ENCODE measurements at places on chromosomes 3 and 15.
A peak's percentile ranks its signal among the peaks of the same experiment; 100 is the strongest.

DNA sequence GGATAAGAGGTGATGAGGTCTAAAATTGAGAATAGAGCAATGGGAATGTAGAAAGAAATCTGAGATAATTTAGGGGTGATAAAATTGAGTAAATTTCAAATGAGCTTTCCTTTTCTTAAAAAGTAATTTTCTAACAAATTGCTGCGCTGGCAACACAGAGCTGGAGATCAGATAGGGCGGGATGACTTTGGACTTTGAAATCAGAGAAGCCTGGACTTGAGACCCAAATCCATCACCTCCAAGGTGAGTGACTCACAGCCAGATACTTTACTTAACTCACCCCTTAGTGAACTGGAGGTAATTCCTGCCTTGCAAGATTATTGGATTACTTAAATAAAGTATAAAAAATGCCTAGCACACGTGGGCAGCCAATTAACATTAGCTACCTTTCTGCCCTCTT lies 80.8 kb downstream of the P2RY1 start:
- no peak for DNase-seq

GRCh38 chr3:126952261-126952982 lies 30.5 kb upstream of the PLXNA1 start:
- no peak for DNase-seq

- peak; percentile 61 for DNase-seq
Measured at GRCh38 chr3:50584391-50584790, 15.1 kb downstream of the HEMK1 start.

DNA sequence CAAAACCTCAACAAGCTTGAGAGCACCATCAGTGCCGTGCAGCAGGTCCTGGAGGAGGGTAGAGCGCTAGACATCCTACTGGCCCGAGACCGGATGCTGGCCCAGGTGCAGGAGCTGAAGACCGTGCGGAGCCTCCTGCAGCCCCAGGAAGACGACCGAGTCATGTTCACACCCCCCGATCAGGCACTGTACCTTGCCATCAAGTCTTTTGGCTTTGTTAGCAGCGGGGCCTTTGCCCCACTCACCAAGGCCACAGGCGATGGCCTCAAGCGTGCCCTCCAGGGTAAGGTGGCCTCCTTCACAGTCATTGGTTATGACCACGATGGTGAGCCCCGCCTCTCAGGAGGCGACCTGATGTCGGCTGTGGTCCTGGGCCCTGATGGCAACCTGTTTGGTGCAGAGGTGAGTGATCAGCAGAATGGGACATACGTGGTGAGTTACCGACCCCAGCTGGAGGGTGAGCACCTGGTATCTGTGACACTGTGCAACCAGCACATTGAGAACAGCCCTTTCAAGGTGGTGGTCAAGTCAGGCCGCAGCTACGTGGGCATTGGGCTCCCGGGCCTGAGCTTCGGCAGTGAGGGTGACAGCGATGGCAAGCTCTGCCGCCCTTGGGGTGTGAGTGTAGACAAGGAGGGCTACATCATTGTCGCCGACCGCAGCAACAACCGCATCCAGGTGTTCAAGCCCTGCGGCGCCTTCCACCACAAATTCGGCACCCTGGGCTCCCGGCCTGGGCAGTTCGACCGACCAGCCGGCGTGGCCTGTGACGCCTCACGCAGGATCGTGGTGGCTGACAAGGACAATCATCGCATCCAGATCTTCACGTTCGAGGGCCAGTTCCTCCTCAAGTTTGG lies 60.8 kb upstream of the CCR4 start:
- DNase-seq, result no peak

DNA sequence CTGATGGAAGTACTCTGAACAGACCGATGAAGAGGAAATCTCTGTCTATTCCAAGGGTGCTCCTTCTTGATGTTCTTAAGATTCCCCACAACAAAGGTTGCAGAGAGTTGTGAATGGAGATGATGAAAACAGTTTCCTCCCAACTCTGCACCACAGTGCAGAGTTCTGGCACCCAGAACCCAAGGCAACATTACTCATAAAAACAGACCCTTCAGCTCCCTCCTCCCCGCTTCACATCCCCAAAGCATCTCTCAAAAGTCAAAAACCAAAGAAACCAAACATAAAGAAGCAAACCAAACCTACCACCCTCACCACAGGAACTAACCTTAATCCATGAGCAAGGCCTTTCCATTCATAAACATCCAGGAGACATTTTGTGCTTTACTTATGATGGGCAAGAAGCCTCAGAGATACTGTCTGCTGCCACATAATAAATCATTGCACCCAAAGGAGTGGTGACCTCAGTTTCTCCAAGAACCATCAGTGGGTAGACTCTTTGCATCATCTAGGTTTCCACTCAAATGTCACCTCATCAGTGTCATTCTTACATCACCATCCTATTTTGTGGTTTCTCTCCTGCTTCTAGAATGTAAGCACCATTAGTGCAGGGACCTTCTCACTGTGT lies 13.2 kb downstream of the PCOLCE2 start:
- DNase-seq, result no peak

- DNase-seq, result no peak
Measured at GRCh38 chr3:14411166-14411526, 8.7 kb downstream of the SLC6A6 start.

DNA sequence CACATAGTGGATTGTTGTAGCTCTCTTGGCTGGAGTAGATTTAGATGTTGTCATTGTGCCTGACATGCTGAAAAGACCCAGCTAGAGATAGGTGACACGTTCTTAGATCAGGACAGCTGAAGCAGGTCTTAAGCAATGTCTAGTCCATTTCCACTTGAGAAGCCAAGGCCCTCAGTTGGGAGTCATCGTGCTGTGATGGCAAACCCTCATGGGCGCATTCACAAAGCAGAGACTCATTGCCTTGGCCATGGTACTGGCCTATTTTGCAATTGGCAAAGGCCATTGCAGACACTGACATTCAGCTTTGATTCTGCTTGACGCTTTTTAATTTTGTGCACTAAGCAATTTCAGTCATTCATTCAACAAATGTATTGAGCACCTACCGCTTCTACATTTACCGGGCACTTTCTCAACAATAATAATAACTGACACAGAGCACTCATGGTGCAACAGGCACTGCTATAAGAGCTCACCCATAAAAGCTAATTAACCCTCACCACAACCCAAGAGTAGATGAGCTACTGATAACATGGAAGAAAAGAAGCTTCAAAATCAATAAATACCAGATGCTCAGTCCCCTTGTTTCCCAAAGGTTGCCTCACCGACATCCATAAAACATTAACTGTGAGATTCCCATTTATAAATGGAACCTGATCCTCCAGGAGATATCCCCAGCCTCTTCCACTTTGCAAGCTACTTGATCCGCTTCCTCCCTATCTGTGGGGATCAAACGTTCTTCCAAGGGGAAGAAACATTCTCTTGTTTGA lies 200.1 kb downstream of the TLE3 start:
- DNase-seq, result no peak

GRCh38 chr15:93028632-93029213 lies 60.3 kb downstream of the RGMA start:
- DNase-seq, result peak; percentile 75

DNA sequence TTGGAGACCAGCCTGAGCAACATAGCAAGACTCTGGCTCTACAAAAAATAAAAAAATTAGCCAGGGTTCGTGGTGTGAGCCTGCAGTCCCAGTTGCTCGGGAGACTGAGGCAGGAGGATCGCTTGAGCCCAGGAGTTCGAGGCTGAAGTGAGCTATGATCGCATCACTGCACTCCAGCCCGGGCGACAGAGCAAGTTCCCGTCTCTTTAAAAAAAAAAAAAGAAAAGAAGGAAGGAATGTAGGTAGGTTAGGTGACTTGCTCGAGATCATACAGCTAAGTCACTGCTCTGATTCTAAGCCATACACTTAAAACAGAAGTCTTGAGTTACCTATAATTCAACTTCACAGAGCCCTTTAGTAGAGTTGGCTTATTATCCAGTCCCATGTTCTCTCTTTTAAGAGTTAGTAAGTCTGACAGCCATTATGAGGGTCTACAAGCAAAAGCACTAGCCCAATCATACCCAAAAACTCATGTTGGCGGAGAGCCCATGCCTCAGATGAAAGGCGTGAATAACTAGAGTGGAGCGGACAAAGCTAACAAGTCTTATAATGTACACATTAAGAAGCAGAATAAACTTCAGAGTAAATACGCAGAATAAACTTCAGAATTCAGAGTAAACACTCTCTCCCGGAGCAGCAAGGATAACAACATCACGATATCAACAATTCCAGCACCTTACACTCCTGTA lies 768 bp downstream of the AAGAB start:
- no peak for DNase-seq

DNA sequence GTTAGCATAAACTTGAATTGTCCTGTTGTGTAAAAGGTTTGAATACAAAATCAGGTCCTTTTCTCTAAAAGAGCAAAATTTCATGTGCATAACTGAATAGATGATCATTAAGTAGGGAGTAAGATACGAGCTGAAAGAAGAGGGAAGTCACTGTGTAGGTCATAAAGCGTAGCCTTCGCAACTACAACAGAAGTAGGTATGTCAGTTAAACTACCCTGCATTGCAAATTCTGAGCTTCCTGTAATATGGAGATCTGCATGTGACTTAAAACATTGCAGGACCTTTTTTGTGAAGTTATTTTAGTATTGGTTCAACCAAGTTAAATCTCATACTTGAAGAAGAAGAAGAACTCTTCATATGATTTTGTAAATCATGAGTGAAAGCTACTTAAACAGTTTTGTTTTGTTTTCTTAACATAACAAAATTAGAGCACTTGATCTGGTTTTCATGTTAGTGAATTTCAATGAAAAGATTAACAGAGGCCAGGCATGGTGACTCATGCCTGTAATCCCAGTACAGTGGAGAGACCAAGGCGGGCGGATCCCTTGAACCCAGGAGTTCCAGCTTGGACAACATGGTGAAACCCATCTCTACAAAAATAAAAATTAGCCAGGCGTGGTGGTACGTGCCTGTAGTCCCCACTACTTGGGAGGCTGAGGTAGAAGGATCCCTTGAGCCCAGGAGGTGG lies 26.4 kb downstream of the ARMC8 start:
- DNase-seq, result no peak

GRCh38 chr3:14947886-14948608 lies 664 bp downstream of the NR2C2 start:
- peak; percentile 96 for DNase-seq

GRCh38 chr15:48703544-48703943 lies 58.0 kb upstream of the FBN1 start:
- peak; percentile 97 for DNase-seq

GRCh38 chr3:170816341-170816740 lies 53.7 kb downstream of the RPL22L1 start:
- DNase-seq, result no peak

- DNase-seq, result no peak
Measured at GRCh38 chr3:31530039-31530959, 2.4 kb upstream of the STT3B start.

GRCh38 chr3:188542196-188542595 lies 388.2 kb downstream of the LPP start:
- no peak for DNase-seq

DNA sequence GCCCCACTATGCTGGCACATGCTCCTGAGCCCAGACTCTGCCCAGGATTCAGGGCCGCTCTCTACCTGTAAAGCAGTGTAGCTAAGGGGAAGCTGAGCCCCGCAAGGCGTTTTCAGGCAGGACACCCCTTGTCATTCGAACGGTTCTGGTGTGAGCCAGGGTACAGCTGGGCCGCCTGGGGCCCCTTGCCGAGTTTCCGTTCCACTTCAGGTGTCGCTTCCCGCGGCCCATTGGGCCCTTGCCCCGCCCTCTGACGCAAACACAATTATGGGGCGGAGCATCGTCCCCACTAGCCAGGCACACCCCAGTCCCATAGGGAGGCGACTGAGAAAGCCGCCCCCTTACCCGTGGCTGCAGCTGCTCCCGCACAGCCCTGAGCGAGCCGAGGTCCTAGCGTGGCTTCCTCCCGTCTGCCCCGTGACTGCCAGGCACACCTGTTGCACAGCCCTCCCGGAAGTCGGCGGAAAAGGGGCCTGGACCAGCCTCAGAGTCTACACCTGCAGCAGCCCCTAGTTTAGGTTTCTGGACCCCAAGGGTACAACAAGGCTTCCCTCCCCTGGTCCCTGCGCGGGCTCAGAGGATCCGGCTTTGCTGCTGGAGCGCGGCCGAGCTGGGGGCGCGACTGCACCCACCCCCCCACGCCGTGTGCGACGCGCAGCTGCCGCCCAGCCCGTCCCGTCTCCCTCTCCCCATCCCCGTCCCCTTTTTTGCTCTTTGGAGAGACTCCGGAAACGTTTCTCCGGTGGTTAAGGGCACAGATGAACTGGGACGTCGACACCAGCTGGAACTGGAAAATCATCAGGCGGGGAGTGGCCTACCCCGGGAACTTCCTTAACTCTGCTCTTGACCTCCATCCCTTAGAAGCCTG lies at the start of gene PLSCR2:
Gene PLSCR2 (minus strand): TSS at position 412 of the 868 bp plus-strand sequence. CDS start 9,657 bp downstream, outside the sequence.
- DNase-seq, result no peak

DNA sequence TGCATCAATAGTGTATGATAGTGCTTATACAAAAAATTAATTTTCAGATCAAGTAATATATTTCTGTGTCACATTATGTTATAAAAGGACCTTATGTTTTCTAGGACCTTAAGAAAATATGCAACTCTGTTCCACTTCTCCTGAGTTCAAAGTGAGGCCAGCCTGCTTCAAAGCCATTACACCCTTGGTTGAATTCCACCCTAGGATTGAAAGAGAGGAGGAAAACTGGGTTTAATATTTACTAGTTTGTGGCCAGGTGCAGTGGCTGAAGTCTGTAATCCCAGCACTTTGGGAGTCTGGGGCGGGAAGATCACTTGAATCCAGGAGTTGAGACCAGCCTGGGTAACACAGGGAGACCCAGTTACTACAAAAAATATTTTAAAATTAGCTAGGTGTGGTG lies 32.9 kb upstream of the NR1I2 start:
- DNase-seq, result no peak

- DNase-seq, result peak; percentile 62
Measured at GRCh38 chr3:107897471-107898061, 193.3 kb downstream of the CD47 start.

- DNase-seq, result peak; percentile 61
Measured at GRCh38 chr3:177968891-177969290, 567.3 kb upstream of the KCNMB2 start.

GRCh38 chr3:178353006-178353694 lies 183.1 kb upstream of the KCNMB2 start:
- DNase-seq, result peak; percentile 81

DNA sequence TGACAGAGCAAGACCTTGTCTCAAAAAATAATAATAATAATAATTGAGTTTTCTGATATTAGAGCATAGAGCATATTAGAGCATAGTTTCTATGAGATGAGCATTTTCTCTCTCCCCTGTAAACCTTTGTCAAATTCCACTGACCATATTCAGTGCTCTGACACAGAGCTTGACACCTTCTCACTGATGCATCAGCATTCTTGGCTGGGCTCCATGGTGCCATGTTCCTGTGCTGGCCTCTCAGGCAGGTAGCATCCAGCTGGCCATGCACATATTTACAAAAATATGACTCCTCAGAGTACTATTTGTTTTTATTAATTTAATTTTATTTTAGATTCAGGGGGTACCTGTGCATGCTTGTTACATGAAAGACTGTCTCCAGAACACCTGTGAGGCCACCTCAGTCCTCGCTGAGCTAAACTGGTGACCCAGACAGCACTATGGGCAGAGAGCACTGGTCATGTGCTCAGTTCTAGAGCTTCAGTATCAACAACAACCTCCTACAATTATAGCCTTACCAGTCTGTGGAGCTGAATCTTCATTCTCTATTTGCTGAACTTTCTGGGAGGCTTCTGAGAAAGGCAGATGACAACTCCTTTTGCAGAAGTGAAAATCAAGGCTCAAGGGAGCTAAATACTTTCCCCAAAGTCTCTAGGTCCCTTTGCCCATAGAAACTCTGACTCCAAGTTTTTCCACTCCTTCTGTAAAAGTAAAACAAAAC lies 21.6 kb upstream of the SLC28A2 start:
- DNase-seq, result no peak
